ENCODE measurements at places on chromosomes 3 and 15.

GRCh38 chr3:38552364-38552763 lies 56.2 kb downstream of the EXOG start:
- no peak for DNase-seq

- DNase-seq: no peak
Observed at GRCh38 chr15:74345051-74345450, 22.4 kb downstream of the CYP11A1 start.

- no peak for DNase-seq
Observed at GRCh38 chr3:181687190-181687589, 24.5 kb upstream of the SOX2 start.

DNA sequence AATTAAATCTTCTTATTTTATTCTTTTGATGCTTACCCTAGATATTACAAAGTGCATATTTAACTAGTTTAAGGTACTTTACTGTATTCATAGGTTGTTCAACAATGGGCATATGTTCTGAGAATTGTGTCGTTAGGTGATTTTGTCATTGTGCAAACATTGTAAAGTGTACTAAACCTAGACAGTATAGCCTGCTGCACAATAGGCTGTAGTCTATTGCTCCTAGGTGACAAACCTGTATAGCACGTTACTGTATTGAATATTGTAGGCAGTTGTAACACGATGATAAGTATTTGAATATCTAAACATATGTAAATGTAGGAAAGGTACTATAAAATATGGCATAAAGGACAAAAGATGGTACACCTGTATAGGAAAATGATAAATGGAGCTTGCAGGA lies 100.7 kb downstream of the CACNA2D3 start:
- no peak for DNase-seq

DNA sequence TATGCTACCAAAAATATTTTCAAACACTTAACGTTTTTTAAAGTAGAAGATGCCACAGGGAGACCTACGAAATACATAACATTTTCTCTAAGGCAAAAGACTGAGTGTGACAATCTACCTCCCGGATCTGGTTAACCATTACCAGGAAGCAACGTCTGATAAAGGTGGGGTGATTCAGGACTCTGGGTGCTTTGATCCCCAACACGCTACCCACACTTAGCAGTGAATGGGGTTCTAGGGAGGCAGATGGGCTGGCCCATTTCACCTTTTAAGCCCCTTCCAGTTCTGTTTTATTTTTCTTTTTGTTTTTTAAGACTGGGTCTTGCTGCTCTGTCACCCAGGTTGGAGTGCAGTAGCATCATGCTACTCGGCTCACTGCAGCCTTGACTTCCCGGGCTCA lies 39.5 kb downstream of the EIF4E3 start:
- no peak for DNase-seq

DNA sequence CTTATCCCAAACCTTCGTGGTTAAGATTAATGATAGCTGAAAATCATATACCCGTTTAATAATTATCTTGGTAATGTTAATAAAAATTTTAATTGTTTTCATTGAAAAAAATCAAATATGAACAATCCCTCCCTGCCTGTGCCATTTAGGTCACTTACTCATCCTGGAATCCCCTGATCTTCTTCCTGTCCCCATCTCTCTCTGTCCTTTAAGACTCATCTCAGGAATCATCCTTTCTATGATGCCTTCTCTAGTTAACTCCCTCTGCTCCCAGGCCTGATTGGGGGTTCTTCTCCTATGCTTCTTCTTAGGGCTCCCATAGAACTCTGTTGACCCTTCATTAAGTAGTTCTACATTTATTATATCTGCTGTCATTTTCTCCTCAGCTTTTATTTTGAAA lies 91.6 kb downstream of the MBNL1 start:
- DNase-seq: no peak

- DNase-seq: no peak
Observed at GRCh38 chr15:90572893-90573292, 43.2 kb downstream of the CRTC3 start.
